ENCODE measurements at places on chromosomes 4 and X.

GRCh38 chr4:38752941-38753806 lies 29.6 kb downstream of the TLR10 start:
- no peak for DNase-seq

- no peak for DNase-seq
Observed at GRCh38 chr4:156974264-156974663, 2.7 kb upstream of the PDGFC start.

- peak; percentile 66 for DNase-seq
Observed at GRCh38 chr4:47836641-47837093, 1.2 kb downstream of the CORIN start.

DNA sequence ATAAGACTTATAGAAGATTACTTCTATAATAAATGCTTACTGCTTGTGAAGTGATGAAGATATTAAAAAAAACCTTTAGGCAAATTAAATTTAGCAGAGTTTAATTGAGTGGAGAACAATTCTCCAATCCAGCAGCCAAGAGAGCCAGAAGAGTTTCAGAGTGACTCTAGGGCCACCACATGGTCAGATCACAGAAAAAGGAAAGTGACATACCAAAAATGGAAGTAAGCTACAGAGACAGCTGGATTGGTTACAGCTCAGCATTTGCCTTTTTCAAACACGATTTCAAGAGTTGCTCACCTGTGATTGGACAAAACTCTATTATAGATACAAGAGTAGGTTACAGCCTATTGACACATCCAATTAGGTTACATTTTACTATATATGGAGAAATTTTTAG lies 79.0 kb upstream of the TRAM1L1 start:
- DNase-seq = no peak

DNA sequence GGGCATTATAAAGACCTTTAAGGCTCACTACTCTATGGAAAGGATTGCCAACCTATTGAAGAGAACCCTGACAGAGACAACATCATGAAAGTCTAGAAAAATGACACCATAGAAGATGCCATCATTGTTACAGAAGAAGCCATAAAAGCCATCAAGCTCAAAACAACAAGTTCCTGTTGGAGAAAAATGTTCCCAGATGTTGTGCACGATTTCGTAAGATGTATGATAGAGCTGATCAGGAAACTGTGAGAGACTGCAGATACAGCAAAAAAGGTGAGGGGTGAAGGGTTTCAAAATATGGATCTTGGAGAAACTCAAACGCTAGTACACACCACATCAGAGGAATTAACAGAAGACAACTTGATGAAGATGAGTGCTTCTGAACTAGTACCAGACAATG lies 53.3 kb downstream of the WDFY3 start:
- no peak for DNase-seq

DNA sequence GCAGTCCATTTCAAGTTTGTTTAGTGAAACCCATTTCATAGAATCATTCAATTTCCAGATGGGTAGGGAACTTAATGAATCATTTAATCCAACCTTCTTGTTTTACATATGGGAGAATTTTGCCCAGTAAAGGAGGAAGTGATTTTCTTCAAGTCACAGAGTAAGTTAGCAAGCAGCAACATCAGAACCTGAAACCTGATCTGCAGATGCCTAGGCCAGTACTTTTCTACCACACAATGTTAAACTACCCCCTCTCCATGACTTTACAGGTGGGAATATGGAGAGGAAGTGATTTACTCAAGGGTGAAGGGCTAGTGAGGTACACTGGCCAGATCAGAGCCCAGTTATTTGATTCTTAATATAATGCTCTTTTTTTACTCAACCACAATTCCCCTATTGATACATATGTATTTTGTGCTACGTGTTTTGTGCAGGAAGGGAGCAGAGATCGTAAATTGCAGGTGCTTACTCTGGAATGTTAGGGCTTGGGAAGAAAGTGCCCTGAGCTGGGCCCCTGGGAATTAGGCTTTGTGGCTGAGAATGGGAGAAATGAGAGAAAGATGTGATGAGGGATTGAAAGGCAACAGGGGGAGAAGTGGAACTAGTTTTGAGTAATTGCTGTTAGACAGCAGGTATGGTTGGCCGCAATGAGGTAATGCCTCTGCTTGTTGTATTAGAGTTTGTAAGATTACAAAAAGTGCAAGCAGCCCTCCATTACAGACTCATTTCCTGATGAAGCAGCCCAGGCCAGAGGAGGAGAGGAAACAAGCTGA lies 6.8 kb downstream of the LHFPL1 start:
- DNase-seq = no peak

DNA sequence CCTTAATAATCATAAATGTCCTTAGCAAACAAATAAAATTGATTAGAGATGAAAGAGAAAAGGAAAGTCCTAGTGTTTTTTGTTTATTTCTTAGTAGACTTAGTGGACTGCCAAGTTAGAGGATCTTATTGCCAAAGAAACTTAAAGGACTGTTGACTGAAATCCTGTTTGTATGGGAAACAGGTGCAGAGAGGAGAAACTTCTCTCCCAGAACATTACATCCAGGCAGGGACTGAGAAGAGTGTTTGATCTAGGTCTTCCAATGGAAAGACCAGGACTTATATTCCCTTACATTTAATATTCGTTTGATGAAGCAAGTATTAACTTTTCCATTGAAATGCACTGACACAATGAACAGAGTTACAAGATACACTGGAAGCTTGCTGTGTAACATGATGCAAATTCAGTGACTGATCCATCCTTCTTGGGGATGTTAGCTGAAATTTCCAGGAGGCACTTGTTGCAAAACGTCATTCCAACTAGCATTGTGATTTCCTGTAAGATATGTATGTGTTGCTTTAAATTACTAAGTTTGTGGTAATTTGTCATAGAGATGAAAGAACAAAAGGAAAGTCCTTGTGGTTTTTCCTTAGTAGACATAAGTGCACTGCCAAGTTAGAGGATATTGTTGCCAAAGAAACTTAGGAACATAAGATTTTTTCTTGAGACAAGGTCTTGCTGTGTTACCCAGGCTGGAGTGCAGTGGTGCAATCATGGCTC lies 505.6 kb downstream of the STIM2 start:
- no peak for DNase-seq

- DNase-seq = no peak
Observed at GRCh38 chr4:27141530-27141929, 280.9 kb downstream of the STIM2 start.

- no peak for DNase-seq
Observed at GRCh38 chr4:36115312-36115711, 129.0 kb downstream of the ARAP2 start.

All from NCI-H2081 treated with DMSO at 0.1 percent for 48 hours (cell line).